ENCODE measurements at places on chromosomes 4 and X.

DNA sequence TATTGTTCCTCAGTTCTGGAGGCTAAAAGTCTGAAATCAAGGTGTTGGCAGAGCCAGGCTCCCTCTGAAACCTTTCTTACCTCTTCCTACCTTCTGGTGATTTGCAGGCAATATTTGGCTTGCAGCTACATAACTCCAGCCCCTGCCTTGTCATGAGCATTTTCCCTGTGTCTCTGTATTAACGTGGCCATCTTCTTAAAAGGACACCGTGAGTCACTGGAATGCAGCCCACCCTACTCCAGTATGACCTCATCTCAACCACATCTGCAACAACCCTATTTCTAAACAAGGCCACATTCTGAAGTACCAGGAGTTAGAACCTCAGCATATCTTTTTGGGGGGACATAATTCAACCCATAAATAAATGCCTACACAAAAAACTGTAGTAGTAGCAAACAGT lies 40.7 kb downstream of the FANCB start:
- peak; percentile 58 for DNase-seq

DNA sequence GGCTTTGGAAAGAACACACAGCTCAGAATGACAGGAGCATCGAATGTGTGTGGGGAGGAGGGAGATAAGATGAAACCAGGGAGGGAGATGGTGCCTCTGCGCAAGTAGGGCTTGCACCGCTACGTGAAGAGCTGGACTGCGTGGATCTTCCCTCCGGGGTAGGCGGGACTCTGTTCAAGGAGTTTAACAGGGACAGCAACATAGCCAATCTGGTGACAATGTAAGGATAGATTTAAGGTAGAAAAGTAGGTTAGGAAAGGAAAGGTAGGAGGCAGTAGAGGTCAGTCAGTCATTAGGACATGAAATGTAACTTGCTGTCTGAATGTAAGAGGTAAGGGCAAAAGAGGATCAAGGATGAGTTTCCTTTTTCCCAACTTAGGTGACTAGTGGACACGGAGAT lies 152.5 kb downstream of the DCTD start:
- DNase-seq: no peak

- no peak for DNase-seq
These were observed 371.4 kb downstream of the DTHD1 start for GRCh38 chr4:36652857-36653256.

- no peak for DNase-seq
These were observed 19.0 kb upstream of the GPC4 start for GRCh38 chrX:133434197-133434820.

GRCh38 chrX:38375891-38376290 lies 23.5 kb downstream of the OTC start:
- DNase-seq: peak; percentile 16

Data from GM23248 (cell line).